ENCODE measurements at places on chromosomes 3 and 15.

GRCh38 chr15:73273181-73274002, 95.4 kb downstream of the HCN4 start:
- H3K27ac ChIP-seq: no peak overlapping the region
- H3K4me1 ChIP-seq: no peaks in the 10 kb centered on the region
- no peak overlapping the region for H3K4me3 ChIP-seq
- H3K36me3 ChIP-seq: no peaks in the 10 kb centered on the region
- peak; percentile 18 for DNase-seq

GRCh38 chr3:123371859-123372685, 76.8 kb downstream of the ADCY5 start:
- no peak overlapping the region for H3K27ac ChIP-seq
- no peak for DNase-seq
- no peaks in the 10 kb centered on the region for H3K36me3 ChIP-seq
- H3K4me3 ChIP-seq: no peak overlapping the region

DNA sequence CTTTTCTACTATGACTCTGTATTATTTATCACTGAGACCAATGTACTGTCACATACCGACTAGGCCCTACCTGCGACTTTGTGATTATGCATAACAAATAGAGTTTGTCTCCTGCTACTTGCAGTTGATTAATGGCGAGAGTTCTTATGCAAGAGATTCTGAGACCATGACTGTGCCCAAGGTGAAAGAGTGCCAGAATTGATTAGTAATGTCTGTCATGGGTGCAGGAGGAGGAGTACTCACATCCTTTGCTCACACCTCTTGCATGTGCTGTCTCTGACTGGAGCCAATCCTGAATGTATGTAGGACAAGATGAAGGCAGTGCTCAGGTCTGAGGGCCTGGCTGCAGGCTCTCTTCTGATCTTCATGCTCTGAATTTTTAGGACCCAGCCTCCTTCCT, 260.7 kb downstream of the THSD4 start:
- H3K36me3 ChIP-seq: no peaks in the 10 kb centered on the region
- peaks cover 22% of the 10 kb centered on the region for H3K4me1 ChIP-seq
- DNase-seq: no peak
- H3K27me3 ChIP-seq: no peaks in the 10 kb centered on the region

- H3K27ac ChIP-seq: no peak within 1 kb of the TSS
- peaks cover 10% of the 10 kb centered on the region for H3K4me1 ChIP-seq
- H3K27me3 ChIP-seq: peaks cover 25% of the 10 kb centered on the region
- DNase-seq: no peak
- H3K4me3 ChIP-seq: peak within 1 kb of the TSS; percentile 45
- no peaks in the 10 kb centered on the region for H3K36me3 ChIP-seq
Observed at GRCh38 chr3:134374105-134374790, at the start of gene AMOTL2. AMOTL2 (minus strand) TSS chr3:134374447; CDS start chr3:134371433, 3,014 bp downstream.

DNA sequence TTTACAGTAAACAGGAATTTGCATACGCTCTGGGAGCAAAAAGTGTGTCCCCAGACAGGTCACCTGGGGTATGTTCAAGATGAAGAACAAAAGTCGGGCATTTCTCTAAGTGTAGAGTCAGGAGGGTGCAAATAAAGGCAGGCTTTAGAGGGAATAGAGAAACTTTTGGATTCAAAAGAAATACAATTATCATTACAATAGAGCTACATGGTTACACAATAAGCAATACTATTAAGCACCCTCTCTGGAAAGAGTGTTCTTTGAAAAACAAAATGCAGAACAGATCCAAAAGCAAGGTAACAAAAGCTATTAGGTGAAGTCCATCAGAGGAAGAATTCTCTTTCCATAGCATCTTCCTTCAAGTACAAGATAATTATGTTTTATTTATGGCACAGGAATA, 679.7 kb downstream of the FHIT start:
- H3K27me3 ChIP-seq: no peaks in the 10 kb centered on the region
- no peak overlapping the region for H3K4me3 ChIP-seq
- no peaks in the 10 kb centered on the region for H3K4me1 ChIP-seq

DNA sequence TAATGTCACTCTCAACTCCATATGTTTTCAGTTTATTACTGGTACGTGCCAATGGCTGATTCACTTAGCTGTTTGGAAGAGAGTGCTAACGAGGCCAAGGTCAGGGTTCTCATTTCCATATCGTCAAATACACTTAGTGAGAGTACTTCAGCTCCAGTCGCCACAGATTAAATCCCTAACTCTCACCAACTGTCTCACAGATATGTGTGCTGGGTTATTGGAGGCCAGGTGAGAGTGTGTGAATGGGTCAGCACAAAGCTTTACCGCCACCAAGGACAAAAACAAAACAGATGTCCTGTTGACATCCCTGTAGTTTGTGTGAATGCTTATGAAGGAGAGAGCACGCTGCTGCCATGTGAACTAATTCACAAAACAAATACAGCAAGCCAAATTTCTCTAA, 133.5 kb upstream of the TBL1XR1 start:
- no peak overlapping the region for H3K27ac ChIP-seq
- H3K27me3 ChIP-seq: no peaks in the 10 kb centered on the region
- H3K4me1 ChIP-seq: no peaks in the 10 kb centered on the region
- DNase-seq: no peak
- no peak overlapping the region for H3K4me3 ChIP-seq
- no peaks in the 10 kb centered on the region for H3K36me3 ChIP-seq

DNA sequence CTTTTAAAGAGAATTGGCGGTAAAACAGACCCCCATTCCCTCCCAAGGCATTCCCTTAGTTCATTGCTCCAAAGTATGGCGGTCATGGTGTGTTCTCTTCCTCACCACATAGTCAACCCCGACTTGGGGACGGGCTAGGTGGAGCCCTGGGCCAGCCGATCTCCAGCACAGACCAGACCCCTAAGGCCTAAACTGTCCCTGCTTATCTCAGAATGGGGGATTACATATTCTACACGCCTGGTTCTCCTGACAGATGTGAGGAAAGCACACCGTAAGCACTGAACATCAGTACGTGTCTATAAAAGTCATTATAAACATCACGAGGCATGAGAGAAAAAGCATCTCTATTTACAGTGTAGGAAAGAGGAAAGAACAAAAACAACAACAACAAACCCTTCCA, 244.5 kb upstream of the STT3B start:
- no peaks in the 10 kb centered on the region for H3K36me3 ChIP-seq
- H3K4me1 ChIP-seq: no peaks in the 10 kb centered on the region
- H3K27ac ChIP-seq: no peak overlapping the region

- DNase-seq: no peak
- no peaks in the 10 kb centered on the region for H3K4me1 ChIP-seq
- H3K27me3 ChIP-seq: no peaks in the 10 kb centered on the region
- H3K4me3 ChIP-seq: no peak overlapping the region
- no peaks in the 10 kb centered on the region for H3K36me3 ChIP-seq
- H3K27ac ChIP-seq: no peak overlapping the region
Observed at GRCh38 chr3:127422663-127423375, 135.0 kb upstream of the PRR20G start.

DNA sequence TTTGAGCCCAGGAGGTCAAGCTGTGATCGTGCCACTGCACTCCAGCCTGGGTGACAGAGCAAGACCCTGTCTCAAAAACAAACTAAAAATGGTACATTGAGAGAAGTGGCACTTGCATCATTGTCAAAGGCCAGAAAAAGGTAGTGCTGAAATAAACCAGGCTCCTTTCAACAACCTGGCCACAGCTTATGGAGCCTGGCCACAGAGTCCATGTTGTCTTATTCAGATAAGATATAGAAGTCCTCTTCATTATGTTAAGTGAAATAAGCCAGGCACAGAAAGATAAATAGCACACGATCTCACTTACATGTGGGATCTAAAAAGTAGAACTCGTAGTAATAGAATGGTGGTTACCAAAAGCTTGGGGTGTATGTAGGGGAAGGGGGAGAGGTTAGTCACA, 34.8 kb downstream of the EMC4 start:
- no peaks in the 10 kb centered on the region for H3K4me1 ChIP-seq
- no peak overlapping the region for H3K27ac ChIP-seq
- no peak overlapping the region for H3K4me3 ChIP-seq
- no peak for DNase-seq

Data from CD8-positive, alpha-beta memory T cell (primary cell).